ACHN (cell line): ENCODE measurements at places on chromosomes 3 and 15.
A peak's percentile ranks its signal among the peaks of the same experiment; 100 is the strongest.

GRCh38 chr3:155646669-155647068, 98.2 kb downstream of the PLCH1 start:
- DNase-seq, result no peak

DNA sequence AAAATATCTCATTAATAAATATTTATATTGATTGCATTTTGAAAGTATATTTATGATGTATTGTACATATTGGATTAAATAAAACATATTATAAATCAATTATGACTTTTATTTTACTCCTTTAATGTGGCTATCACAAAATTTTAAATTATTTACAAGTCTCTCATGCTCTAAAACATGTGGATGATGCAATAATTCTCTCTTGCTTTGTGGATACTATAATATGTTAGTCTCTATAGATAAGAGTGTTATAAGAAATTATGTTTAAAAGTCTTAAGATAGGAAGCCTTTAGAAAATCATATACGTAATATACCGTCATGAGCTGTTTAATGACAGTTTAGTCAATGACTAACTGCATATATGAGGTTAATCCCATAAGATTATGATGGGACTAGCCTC, 547.4 kb upstream of the ALCAM start:
- DNase-seq, result no peak

GRCh38 chr3:133542871-133543270, 30.6 kb upstream of the CDV3 start:
- DNase-seq, result no peak

- no peak for DNase-seq
Measured at GRCh38 chr3:53730576-53730975, 115.6 kb downstream of the CHDH start.

DNA sequence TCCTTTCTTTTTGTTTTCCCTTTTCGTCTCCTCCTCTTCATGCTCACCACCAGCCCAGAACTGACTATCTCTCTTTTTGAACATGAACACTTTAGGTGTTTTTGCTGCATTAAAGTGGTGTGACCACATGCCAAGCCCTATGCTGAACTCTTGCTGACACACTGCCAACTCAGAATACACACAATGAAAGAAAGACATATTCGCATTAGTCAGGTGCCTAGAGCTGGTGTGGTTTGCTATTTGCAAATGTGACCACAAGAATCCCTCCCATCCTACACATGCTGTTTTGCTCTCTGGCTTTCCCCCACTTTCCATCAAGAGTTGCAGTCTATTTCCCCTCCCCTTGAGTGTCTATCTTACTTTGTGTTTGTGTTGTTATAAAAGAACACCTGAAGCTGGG, 967.8 kb upstream of the CFAP20DC start:
- DNase-seq, result no peak

DNA sequence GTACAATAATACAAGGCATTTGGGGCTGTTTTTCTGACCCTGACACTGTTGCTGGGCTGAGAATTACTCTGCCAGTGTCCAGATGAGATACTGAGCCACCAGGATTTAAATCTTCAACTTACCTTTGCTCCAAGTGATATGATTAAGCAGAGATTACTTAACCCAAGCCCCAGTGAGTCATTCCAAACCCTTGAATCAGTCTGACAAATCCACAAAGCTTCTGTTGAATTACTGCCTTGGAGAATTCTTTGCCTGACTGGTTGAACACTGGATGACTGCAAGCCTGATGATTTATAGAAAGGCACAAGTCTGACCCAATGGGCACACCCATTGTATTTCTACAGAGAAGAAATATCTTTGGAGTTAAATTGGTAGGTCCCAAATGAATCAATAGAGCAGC, 88.2 kb upstream of the TSC22D2 start:
- peak; percentile 97 for DNase-seq

GRCh38 chr3:52721002-52721729, 15.3 kb downstream of the SPCS1 start:
- DNase-seq, result no peak

- DNase-seq, result no peak
Measured at GRCh38 chr15:99452010-99452409, 113.8 kb upstream of the MEF2A start.

DNA sequence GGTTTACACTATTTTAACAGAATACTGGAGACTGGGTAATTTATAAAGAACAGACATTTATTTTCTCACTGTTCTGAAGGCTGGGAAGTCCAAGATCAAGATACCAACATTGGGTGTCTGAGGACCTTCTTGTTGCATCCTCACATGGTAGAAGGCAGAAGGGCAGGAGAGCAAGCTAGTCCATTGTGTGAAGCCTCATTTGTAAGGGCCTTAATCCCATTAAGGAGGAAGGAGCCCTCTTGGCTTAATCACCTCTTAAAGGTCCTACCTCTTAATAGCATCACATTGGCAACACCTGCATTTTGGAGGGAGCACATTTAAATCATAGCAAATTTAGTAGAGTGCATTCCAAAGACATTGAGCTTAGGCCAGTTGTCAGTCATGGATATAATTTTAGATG, 26.2 kb downstream of the UBE2Q2 start:
- no peak for DNase-seq

- DNase-seq, result no peak
Measured at GRCh38 chr3:150254309-150254708, 153.8 kb upstream of the TSC22D2 start.

DNA sequence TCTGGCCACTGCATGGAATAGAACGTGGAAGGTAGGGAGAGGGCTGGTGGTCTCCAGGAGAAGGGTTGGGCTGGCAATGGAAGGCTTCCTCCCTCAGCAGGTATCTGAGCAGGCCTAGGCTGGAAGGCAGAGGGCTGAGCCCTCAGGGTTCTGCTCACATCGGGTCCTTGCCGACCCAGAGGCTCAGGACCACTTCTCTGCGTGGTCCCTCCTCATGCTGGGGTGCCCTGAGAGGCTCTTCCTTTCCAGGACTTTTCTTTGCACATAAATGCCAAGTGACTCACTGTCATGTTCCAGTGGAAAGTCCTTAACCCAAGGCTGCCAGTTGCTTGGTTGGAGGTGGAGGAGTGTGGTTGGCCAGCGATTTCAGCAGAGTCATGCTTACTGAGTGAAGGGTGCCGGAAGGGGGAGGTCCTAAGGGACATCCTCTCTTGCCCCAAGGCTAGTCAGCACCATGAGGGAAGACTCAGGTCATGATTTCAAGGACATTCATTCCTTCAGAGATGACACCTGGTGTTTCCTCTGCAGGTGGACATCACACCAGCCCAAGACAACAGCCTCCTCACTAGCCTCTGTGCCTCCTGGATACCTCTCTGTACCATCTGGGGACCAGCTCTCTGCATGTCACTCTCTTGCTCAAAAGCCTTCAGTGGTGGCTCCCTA, 8.2 kb downstream of the SLC6A6 start:
- peak; percentile 94 for DNase-seq

DNA sequence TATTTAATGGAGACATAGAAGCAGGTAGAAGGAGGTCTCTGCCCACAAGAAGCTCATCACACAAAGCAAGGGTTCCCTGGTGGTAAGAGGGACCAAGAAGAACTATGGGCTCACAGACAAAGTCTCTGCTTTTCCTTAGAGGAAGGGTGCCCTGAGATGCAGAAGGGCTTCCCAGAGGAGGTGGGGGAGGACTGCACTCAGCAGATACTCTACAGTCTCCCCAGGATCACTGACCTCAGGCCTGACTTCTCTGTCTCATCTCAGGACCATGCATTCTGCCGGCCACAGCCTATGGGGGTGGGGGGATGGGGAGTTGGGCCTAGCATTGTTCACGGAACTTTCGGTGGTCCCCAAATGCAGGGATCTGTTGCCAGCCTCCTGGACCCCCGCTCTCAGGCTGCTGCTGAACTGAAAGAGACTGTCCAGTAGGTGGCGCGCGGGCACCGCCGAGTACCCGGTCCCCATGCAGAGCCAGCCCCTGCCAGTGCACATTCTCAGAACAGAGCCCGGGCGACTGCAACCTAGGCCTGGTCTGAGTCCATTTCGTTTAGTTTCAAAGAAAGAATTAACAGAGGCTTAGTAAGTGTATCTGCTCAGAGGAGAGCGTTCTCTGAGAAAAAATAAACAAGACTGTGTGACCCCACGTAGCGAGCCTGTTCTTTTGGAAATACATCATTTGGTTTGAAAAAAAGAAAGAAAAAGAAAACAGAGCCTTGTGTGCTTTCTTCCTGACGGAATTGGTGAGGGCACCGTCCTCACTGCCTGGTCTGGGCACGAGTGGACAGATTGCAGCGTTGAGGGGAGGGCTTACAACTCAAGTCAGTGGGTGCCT, 74.1 kb downstream of the LRTM1 start:
- peak; percentile 49 for DNase-seq

GRCh38 chr3:94413336-94414108, 350.7 kb downstream of the NSUN3 start:
- DNase-seq, result no peak

GRCh38 chr3:104032283-104032682, 1334.4 kb upstream of the ALCAM start:
- DNase-seq, result peak; percentile 40

- peak; percentile 33 for DNase-seq
Measured at GRCh38 chr3:26484140-26484539, 138.4 kb upstream of the LRRC3B start.

GRCh38 chr3:41580274-41580959, 381.1 kb downstream of the CTNNB1 start:
- no peak for DNase-seq

- no peak for DNase-seq
Measured at GRCh38 chr3:197122394-197122793, 92.8 kb upstream of the MELTF start.

GRCh38 chr3:121722411-121722810, 27.1 kb downstream of the GOLGB1 start:
- no peak for DNase-seq

DNA sequence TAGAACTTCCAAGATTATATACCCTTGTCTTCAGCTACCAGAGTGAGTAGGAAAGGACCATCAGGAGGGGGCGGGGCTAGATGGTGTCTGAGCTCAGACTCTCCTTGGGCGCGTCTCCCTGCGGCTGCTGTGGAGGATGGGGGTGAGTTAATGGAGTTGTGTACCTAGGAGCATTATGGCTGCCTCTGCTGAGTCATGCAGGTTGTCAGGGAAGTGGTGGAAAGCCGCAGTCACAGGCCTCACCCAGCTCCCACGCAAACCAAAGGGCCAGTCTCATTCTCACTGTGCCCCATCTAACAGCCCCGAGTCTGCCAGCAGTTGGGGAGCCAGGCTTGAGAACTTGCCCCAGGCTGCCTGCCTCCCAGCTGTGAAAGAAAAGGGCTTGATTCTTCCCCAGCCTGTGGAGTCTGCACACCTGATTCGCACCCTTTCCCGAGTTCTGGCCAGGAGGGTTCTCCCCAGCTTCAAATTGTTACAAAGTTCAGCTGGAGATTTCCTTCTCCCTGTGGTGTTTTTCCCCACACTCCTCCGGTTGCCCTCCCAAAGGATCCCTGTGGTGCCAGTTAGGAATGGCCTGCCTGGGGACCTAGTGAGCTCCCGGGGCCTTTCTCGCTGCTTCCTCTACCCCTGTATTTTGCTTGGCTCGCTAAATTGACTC, 143.3 kb downstream of the HCN4 start:
- no peak for DNase-seq

DNA sequence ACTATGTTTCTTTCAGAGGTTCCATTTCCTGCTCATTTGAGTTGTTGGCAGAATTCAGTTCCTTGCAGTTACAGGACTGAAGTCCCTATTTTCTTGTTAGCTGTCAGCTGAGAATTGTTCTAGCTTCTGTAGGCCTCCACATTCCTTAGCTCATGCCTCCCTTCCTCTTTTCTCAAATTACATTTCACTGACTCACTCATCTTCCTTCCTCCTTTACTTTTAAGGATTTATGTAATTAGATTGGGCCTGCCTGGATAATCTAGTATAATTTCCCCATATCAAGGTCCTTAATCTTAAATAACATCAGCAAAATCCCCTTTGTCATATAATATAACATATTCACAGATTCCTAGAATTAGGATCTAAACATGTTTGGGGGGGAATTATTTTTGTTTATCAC, 40.6 kb upstream of the RBMS3 start:
- DNase-seq, result peak; percentile 24

GRCh38 chr15:67049351-67050044, 15.9 kb upstream of the SMAD3 start:
- DNase-seq, result peak; percentile 58

DNA sequence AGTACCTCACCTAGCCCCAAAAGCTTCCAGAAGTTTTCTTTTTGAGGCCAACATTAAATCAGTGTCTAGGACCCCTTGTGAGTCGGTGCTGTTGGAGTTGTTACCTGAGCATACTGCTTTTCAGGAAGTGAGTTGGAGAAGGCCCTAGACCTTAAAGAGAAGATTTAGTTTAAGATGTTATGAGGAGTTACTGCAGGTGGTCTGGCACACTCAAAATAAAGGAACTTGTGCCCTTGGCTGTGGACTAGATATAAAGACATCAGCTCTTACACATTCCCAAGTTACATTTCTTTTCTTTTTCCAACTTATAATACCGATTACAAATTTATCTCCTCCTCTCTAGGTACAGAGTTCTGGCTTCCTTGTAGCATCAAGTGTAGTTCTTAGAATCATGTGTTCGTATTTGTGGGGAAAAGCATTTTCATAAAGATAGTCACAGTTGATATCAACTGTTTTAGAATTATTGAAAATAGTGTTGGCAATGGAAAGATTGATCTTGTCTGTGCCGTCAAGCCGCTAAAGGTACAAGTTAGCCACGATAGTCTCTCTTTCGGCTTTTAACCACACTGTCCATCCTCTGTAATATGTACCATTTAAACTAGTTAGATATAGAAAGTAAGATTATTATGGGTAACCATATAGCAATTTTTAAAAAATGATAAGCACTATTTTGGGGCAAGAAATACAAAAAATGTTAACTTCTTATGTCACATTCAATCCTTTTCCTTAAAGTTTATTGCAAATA, 8.6 kb downstream of the ZIC1 start:
- DNase-seq, result no peak

DNA sequence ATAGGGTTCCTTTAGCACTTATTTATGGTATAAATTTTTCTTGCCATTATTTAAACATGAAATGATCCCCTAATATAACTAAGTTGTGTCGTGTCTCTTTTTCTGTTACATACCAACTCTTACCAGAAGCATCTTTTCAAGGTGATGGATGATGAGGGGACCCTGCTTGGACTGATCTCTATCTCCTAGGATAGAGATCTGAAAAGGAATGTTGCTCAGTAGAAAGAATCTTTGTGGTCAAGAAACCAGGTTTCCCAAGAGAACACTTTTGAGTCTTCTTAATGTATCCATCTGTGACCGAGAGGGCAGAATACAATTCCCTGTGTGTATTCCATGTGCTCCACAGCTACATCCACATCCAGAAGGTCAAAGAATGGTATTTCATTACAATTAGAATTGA, 409.7 kb downstream of the MAGI1 start:
- DNase-seq, result no peak

DNA sequence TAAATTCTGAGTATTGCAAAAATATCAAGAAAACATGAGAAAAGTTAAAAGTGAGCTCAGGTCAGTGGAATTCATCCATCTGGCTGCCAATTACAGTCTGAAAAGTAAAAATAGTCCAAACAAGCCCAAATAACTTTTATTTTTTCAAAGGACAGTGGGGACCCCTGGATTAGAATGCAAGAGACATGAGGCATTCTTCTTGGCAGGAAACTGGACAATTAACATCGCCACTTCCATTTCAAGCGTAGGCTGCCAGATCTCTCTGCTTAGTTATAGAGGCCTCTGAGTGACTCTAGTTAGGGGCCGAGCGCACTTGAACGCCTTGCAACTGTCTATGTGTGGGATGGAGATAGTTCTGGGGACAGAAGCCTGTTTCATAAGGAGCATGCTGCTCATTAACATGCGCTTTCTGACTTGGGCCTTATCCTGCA, 189.1 kb downstream of the GHSR start:
- no peak for DNase-seq
